AG20443 (cell line): ENCODE measurements at places on chromosomes 5 and 9.

GRCh38 chr5:177531209-177531940 lies 14.6 kb upstream of the DDX41 start:
- no peak for DNase-seq

DNA sequence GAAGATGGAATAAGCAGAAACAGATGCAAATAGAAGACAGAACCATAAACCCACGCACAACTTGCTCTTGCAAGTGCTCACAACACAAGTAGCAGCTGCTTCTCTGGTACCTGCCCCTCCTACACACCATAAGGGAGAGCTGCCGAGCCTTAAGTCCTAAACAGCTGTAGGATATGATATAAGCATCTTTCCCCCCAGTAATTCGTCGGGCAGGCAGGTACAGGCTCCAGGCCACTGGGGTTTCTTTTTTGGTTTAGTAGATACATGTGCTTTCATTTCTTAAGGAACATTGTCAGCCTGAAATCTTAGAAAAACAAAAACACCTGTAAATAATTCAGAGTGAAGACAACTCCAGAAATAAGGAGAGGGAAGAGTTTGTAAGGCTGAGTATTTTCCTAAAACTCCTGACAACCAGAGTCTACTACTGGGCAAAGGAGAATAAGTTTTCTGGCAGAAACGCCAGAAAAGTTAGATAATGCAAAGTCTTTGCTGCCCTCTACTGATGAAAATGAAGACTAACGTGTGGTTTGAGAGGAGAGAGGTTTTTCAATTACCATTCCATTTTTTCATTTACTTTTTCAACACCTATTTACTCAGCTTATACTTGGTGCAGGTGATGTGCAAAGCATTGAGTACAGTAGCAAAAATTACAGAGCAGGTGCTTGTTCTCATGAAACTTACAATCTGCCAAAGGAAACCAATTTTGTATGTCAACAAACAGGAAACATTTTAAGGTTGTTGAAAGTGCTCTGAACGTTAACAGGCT lies 20.1 kb upstream of the TCERG1 start:
- peak; percentile 68 for DNase-seq

- no peak for DNase-seq
Measured at GRCh38 chr5:143395638-143396352, 7.7 kb downstream of the NR3C1 start.

DNA sequence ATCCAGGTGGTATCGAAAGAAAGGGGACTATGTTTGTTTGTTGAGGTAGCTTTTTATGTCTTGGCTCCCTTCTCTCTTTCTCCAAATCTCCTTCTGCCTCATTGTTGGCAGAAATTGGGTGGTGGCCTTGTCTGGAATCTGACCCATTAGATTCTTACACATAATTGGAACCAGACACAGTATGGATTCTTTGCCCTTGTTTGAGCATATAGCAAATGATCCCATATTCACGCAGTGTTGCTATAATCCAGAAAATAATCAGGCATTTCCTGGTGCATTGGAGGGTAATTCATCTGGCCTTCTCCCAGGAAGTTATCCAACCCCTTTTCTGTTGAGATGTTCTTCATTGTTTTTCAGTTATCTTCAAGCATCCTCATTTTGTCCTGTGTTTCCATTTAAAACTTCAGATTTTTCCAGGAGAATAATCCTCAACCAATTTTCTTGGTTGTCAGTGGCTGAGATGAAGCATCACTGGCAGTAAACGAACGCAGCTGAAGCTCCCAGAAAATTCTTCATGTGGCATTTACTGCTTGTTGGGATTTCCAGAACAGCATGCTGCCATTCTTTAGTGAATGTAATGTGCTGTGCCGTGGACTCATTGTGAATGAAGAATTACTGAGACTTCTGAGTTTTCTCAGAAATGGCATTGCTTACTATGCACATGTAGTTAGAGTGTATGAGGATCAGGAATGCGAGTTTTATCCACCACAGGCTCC lies 70.5 kb upstream of the NTRK2 start:
- DNase-seq: no peak

DNA sequence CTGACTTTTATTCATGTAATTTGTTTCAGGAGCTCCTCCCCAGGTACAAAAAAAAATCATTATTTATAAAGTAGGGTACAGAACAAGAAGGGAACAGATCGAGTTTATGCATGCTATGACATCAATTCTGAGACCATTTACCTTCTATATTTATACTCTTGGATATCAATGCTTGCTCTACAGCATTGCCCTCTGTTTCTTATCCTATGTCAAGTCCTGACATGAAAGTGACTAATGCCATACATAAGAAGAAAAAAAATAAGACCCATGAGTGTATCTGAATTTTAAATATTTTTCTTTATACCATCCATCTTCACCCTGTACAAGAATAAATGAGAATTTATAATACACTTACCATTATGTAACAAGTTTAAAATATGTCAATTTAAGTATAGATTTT lies 2016.3 kb upstream of the CDH9 start:
- DNase-seq: no peak

DNA sequence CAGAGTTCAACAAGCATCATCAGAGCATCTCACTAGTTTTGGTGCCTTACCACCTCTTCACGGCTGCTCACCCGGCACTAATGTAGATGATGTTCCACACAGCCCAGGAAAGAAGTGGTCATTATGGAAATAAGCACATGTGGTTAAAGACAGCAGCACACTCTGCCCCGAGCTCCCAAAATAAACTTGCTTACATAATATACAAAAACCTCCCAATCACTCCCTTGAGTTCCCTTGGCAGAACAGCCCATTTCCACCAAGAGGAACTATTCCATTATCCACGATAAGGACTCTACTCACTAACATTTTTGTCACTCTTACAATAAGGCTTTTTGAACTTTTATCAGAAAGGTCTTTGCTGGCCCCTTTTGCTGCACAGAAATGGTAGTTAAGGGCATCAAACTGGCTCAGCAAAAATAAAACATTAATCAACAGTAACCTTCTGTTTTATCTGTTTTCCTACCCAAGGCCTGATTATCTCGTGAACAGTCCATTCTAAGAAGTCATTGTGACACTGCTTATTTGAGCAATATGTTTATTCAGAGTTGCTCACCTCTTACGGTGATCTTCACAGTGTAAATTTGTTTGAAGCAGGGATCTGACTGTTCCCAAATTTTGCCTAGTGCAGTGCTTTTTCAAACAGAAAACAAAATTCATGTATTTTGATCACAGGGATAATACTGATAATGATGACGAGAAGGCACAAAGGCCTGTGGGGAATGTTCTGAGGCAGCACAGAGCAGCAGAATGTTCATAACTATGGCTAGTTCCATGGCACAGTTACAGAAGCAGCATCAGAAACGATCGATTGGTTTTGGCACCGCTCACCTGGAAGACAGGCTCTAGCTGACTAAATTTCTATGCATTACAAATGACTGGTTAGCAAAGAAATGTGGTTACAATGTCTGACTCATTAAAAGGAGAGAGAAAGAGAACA lies 399.8 kb upstream of the PIK3R1 start:
- peak; percentile 12 for DNase-seq

GRCh38 chr5:77770293-77771005 lies 5.7 kb downstream of the TBCA start:
- DNase-seq: no peak

- no peak for DNase-seq
Measured at GRCh38 chr9:133822430-133823065, 84.4 kb upstream of the SARDH start.

DNA sequence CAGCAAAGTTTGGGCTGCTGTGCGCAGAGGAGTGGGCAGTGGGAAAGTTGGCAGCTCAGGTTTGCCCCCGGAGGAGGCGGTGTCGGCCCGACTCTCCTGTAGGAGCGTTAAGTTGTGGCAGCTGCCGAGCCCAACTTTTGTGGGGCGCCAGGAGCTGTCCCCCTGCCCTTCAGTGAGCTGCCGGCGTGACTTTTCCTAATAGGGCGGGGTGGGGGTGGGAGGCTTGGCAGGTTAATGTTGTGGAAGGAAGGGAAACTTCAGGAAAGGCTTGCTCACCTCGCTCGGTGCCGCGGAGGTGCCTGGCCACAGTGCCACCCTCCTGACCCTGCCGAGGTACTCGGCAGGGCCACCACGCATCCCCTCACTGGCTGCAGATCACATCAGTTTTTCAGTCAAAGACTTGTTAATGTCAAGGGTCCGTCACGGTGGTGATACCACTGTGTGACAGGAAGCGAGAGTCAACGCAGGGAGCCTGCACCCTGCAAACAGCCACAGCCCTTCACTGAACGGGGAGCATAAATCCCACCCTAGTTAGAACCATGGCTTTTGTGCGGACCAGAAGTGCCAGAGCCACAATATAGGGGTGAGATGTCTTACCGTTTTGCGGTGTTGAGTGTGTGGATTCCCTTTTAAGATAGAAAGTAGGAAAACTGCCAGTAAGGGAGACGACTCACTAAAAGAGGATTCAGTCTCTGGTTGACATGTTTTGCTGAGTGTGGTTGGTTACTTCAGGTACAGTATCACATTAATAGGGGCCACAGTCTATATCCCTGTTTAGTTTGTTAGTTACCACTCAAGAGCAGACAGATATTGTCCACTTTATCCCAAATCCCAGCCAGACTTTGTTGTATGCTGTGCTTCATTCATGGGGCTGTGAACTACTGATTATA lies 796 bp downstream of the LNPEP start:
- peak; percentile 20 for DNase-seq

GRCh38 chr9:87810679-87811178 lies 71.9 kb upstream of the SPATA31E1 start:
- no peak for DNase-seq

DNA sequence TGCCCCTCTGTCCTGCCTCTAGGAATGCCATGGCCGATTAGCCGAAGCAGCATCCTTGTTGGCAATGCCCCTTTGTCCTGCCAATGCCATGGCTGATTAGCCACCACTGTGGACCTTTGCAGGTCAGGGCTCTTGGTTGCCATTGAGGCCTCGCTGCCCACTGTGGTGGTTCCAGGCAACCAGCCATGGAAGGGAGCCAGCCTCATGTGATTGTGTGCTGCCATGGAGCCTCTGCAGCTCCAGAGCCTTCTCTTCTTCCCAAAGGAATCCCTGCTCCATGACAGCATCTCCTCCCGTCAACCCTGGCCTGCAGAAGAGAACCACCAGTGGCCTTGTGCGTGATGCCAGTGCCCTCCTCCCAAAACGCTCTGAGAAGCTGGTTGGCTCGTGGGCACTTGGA lies 187.0 kb downstream of the CACNA1B start:
- no peak for DNase-seq

DNA sequence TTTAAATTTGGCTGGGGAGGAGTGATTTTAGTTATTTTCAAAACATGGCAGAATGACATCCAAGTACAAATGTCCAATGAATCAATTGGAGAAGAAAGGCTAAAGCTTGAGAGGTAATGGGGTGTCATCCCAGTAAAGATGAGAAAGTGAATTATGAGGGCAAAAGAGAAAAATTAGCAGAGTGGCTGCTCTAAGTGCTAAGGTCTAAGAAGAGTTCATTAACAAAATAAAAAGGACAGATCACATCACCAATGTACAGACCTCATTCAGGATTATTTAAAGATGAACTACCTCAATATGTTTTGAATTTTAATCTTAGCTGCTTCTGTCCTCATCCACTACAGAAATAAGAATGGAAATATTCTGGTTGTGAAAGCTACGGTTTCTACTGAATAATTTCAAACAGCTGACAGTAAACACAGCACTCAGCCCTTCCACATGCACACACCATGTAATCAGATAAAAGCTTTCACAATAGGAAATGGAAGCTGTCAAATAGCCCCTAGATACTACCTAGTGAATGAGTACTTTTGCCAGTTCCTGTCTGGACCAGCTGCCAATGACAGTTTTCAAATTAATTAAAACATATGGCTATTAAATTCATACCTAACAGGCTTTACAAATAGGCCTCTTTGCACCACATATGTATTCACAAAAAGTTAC lies 171.5 kb downstream of the SSBP2 start:
- DNase-seq: peak; percentile 17

- peak; percentile 65 for DNase-seq
Measured at GRCh38 chr5:89047571-89047970, 164.6 kb upstream of the MEF2C start.

GRCh38 chr9:134230942-134231325 lies 66.6 kb upstream of the RNU6ATAC start:
- no peak for DNase-seq

GRCh38 chr9:125438506-125439433 lies 177.1 kb downstream of the GAPVD1 start:
- no peak for DNase-seq

GRCh38 chr5:167839065-167839464 lies 452.4 kb upstream of the WWC1 start:
- peak; percentile 33 for DNase-seq

DNA sequence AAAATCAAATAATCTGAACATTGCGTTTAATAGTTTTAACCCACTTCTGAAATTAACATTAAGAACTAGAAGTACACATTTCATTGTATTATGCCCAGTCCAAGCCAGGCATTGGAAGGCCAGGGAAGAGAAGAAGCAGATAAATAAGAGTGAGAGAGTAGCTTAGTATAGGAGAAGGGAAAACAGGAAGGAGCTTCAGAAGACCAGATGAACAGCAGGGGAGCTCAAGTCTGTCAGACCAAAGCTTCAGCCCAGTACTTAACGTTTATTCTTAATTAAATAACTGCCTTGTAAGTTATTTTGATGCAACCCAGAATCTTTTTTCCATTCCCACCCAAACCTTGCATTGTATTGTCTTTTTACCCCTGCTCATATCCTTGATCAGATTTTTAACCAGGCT lies 11.5 kb upstream of the FAM120AOS start:
- no peak for DNase-seq

GRCh38 chr9:136862849-136863622 lies 3.1 kb downstream of the EDF1 start:
- DNase-seq: no peak

GRCh38 chr9:131272212-131272611 lies 4.1 kb downstream of the FAM78A start:
- DNase-seq: no peak

DNA sequence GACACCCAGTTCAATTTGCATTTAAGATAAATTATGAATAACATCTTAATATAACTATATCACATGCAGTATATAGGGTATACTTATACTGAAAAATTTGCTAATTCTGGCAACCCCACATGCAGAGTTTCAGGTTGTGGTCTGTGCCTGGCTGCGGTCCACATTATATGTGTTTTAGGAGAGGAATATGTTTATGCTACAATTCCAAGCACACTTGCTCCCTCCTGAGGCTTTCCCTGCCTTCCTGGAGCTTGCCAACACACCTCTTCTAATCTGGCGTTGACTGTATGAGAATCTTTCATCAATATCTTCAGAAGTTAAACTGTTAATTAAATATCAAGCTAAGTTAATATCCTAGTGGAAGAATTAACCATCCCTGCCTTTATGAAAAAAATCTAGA lies 45.2 kb downstream of the SEMA5A start:
- DNase-seq: no peak

DNA sequence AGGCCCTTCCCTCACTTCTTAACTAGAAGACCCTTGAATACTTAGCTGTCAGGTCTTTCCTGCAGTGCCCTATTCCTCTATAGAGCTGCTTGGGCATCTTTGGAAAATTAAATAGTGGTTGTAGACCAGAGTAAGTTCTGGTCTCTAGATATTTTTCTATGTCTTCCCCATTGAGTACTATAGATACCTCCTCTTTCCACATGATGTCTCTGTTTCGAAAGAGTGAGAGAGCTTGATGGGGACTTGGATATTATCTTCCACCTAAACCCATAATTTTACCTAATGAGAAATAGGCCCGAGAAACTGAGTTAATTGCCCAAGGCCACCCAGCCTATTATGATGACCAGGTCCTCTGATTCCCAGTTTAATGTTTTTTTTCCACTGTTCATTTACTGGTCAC lies 40.2 kb downstream of the SPEF2 start:
- DNase-seq: no peak

- no peak for DNase-seq
Measured at GRCh38 chr9:18474783-18475182, 830 bp downstream of the ADAMTSL1 start.
